Muscle of arm (tissue), 14 donors: ENCODE measurements at places on chromosomes 4 and X. TPM values are rescaled to one million over a fixed set of nuclear protein-coding genes. Genes with fewer than 3 reads are reported as not detected.

GRCh38 chr4:150769845-150770244 lies 187.9 kb downstream of the MAB21L2 start:
- DNase-seq, result no peak

DNA sequence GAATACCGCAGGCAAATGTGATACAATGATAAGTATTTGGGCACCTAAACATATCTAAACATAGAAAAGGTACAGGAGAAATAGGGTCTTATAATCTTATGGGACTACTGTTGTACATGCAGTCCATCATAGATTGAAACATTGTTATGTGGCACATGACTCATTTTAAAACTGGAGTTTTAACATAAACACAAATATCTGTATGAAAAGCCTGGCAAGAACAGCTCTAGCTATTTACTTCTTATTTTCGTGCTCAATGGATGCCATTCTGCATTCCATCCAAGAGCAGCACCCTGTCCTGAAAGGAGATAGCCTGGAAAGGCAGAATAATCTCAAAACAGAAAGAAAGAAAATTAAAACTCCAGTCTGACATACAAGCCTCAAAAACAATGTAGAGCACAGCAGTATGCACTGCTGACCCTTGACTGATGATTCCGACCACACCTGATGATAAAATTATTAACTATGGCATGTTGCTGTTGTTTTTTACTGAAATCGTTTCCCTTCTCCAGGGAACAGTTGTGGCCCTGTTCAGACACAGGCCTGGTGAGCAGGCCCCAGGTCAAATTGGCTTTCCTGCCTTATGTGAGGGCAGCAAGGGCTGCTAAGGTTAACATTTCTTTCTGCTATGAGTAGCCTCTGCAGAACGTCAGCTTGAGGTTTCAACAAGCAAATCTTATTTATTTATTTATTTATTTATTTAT lies 152.7 kb downstream of the APBB2 start:
- DNase-seq, result no peak

GCNA gene
- 1.6 TPM for polyA plus RNA-seq

- DNase-seq, result no peak
These were observed 49.2 kb downstream of the ANAPC10 start for GRCh38 chr4:145048817-145049216.

DNA sequence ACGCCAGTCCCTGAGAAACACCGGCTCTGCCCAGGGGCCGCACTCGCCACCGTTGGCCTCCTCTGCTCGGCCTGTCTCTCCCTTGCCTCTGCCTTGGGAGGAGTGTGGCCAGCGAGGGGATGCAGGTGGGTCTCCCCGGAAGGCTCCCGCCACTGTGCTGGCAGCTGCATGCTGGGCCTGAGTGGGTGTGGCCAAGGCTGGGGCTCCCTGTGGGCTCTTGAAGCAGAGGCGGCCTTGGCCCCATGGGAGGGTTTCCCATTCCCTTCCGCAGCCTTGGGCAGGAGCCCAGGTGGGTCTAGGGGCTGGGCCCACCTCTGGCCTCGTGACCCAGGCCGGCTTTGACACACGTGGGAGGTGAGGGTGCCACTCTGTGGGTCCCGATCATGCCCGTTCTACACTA lies 19.1 kb downstream of the FGFRL1 start:
- DNase-seq, result no peak

- DNase-seq, result no peak
These were observed 313.9 kb downstream of the ASMT start for GRCh38 chrX:1928805-1929204.

DNA sequence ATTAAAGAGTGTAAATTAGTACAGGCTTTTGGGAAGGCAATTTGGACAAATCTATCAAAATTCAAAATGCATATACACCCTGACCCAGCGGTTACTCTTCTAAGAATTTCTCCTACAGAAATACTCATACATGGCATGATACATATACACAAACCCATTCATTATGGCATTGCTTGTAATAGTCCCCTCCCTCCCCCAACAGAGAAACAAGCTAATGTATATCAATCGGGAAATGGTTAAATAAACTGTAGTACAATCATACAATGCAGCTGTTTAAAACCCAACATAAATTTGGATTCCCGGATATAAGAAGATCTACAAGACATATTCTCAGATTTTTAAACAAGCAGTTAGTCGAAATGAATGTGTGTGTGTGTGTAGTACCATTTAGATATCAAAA lies 808 bp downstream of the HUWE1 start:
- DNase-seq, result no peak

DNA sequence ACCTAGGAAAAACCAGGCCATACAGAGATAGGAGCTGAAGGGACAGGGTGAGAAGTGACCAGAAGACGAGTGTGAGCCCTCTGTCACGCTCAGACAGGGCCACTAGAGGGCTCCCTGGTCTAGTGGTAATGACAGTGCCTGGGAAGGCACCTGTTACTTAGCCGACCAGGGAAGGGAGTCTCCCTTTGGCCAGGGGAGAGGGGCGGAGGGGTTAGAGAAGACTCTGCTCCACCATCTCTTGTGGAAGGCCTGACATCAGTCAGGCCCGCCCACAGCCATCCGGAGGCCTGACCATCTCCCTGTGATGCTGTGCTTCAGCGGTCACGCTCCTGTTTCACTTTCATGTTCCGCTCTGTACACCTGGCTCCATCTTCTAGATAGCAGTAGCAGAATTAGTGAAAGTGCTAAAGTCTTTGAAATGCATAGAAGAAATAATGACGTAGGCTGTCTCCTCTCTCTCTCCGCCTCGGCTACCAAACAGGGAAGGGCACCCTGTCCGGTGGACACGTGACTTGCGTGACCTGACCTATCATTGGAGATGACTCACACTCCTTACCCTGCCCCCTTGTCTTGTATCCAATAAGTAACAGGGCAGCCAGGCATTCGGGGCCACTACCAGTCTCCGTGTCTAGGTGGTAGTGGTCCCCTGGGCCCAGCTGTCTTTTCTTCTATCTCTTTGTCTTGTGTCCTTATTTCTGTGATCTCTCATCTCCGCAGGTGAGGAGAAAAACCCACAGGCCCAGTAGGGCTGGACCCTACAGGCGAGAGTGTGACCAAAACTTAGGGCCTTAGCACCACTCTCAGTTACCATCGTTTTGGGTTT lies 26.7 kb downstream of the HTT-AS start:
- no peak for DNase-seq
